ENCODE measurements at places on chromosomes 11 and 22. TPM values are rescaled to one million over a fixed set of nuclear protein-coding genes. Genes with fewer than 3 reads are reported as not detected.

Gene UBQLNL
- not detected for total RNA-seq

Gene SEZ6L
- total RNA-seq, result 0.32 TPM

Gene LMO2
- total RNA-seq, result 7.2 TPM

Gene SPDYC
- total RNA-seq, result not detected

Gene DLG2
- 1.4 TPM for total RNA-seq

Gene RANGAP1
- total RNA-seq, result 124 TPM

Gene LYVE1
- 10.3 TPM for total RNA-seq

Gene BDNF
- total RNA-seq, result 0.10 TPM

Gene CDHR5
- 310 TPM for total RNA-seq

Gene CELSR1
- total RNA-seq, result 7.8 TPM

Gene DTX4
- total RNA-seq, result 54.7 TPM

Gene SOX10
- 0.57 TPM for total RNA-seq

Gene FGF3
- not detected for total RNA-seq

Gene OR8A1
- total RNA-seq, result not detected

Gene PIWIL4
- total RNA-seq, result 6.3 TPM

Gene RCOR2
- 4.8 TPM for total RNA-seq

Gene C11orf42
- not detected for total RNA-seq

Gene NXPE2
- total RNA-seq, result 33.8 TPM

Gene CTSF
- 17.3 TPM for total RNA-seq

Gene GVQW3
- total RNA-seq, result 2.8 TPM

Gene ADAMTS8
- 0.42 TPM for total RNA-seq

Gene GAB4
- not detected for total RNA-seq

Gene HMOX1
- total RNA-seq, result 50.3 TPM

Gene SHISA8
- not detected for total RNA-seq

Gene SPON1
- 91.4 TPM for total RNA-seq

Gene MUC2
- total RNA-seq, result 1,230 TPM

Gene MTFP1
- total RNA-seq, result 39.7 TPM

Gene C11orf87
- not detected for total RNA-seq

Gene OR51I1
- total RNA-seq, result not detected

Gene PANX3
- total RNA-seq, result not detected

Gene SGSM1
- total RNA-seq, result 3.9 TPM

Gene OR52I1
- total RNA-seq, result not detected

Gene UBQLN3
- total RNA-seq, result not detected

Gene ABCG4
- 0.22 TPM for total RNA-seq

Gene OR52A1
- not detected for total RNA-seq

Gene INPP5J
- 18.4 TPM for total RNA-seq

All from colonic mucosa (tissue), 4 donors.